ENCODE measurements at places on chromosomes 3 and 15.

GRCh38 chr3:19159966-19160635, 11.8 kb downstream of the KCNH8 start:
- DNase-seq = no peak

- DNase-seq = no peak
Measured at GRCh38 chr15:72923289-72923688, 129.0 kb upstream of the NEO1 start.

DNA sequence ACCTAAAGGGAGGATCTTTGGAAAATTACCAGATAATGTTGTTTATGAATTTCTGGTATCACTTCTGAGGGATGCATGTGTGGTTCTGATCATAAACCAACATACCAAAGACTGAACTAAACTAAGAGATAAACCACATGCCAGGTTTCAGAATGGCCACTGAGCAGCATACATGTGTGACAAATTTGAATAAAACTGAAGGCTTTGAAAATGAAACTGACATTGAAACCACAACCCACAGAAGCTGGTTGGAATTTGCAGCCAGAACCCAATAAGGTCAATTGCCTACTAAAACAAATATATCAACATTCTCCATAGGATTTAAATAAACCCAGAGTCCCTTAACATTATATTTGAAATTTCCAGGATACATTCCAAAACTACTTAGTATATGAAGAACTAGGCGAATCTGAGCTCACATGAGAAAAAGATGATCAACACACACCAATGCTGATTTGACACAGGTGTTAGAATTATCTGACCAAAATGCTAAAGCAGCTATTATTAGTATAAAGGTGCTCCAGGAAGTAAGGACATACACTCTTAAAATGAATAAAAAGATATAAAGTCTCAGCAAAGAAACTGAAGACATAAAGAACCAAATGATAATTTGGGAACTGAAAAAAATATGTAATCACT, 125.0 kb downstream of the ZNF280D start:
- DNase-seq = no peak

- DNase-seq = no peak
Measured at GRCh38 chr3:74532446-74532845, 82.0 kb downstream of the CNTN3 start.

GRCh38 chr15:90234096-90234988, at the start of gene GDPGP1:
GDPGP1 (plus strand) TSS chr15:90234209; CDS start chr15:90240909, 6,700 bp downstream.
- no peak for DNase-seq

DNA sequence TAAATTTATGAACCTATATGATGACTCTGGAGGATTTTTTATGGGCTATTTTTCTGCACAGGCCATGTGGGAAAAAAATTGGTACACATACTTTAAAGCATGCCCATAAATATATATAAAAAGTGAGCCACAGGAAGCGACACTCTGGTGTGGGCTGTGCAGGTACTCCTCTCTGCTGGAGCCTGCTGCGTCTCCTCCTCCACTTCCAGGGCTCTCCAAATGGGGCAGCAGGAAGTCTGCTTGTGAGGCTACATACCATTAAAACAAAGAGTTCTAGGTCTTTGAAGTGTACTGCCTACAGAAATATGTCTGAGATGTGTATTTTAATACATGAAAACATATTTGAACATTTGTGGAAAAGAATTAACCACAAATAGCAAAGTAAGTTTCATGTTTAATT, 135.1 kb downstream of the CTNNB1 start:
- DNase-seq = no peak

DNA sequence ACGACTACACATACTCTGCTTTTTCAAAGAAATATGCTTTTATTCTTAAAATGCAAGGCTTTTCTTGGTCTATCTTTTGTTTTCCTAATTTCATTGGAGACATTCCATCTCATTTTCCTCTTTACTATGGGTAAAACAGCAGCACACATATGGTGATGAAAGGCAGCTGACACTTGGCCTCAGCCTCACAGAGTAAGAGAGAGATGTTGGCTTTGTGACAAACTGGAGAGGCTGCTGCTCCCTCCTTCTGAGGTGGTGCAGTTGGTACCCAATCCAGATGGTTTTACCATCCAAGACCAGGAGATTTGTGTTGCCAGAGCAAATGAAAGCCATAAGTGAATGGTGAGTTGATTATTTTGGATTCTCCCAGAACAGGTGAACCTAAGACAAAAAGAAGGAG, 13.2 kb upstream of the SLC2A2 start:
- no peak for DNase-seq

DNA sequence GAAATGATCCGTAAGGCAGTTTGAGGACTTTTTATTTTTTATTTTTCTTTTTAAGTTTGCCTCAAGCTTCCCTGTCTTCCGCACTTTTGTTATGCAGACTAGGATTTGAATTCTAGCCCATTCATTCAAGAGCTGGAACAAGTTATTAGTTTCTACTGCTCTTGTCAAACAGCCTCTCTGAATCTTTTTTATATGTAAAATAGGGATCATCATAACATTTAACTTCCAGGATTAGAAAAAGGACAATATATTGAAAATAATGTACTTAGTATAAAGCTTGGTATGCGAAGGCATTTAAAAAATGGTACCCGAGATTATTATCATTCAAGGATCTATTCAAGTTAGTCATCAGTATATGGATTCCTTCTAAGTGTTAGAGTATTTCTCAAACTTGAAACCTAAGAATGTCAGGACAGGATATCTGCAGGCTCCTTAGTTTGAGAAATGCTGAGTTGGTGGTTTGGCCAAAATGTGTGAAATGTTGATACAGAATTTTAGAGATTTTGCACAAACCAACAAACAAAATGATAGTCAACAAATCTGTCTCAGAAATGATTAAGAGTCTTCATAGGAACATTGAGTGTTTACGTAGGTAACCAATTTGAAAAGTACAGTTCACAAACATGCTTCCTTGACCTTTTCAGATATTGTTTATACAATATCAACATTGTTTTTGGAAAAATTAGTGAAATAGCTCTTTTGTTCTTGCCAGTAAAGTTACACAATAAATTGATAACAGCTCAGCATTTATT, 40.5 kb upstream of the IGSF10 start:
- no peak for DNase-seq

DNA sequence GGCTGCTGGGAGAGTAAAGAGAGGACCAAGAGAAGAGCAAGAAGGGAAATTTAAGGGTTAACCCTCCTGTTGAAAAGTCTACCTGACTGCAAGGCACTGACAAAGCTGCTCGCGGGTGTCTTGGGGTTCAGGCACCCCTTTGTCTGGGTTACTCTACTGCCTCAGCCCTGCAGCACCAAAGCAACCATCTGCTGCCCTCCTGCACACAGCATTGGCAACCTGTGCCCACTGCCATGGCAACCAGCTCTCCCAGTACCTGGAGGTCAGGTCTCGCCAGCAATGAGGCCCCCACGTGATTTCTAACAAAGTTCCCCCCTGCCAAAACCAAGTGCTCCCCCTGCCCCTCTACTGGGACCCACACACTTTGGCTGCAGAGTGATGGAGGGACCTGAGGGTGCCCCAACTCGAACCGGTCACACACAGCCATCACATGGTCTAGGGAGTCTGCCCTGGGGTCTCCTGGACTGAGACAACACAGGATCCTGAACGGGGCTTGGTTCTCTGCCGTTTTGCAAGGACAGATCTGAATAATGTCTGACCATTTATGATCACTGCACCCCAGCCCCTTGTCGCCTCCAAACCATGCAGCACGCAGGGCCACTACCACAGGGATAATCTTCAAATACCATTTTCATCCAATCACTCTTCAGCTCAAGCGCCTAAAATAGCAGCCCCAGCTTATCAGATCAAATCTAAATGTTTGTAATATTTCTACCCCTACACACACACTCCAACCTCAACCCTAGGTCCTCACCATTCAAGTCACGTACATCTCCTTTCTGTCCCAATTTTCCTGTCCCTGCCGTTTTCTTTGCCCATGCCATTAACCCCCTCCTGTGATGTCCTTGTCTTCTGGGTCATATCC, 50.7 kb downstream of the ADCY5 start:
- no peak for DNase-seq

GRCh38 chr3:194130807-194131589, 5.0 kb upstream of the HES1 start:
- DNase-seq = peak; percentile 31

- DNase-seq = no peak
Measured at GRCh38 chr3:194100856-194101390, 35.0 kb upstream of the HES1 start.

DNA sequence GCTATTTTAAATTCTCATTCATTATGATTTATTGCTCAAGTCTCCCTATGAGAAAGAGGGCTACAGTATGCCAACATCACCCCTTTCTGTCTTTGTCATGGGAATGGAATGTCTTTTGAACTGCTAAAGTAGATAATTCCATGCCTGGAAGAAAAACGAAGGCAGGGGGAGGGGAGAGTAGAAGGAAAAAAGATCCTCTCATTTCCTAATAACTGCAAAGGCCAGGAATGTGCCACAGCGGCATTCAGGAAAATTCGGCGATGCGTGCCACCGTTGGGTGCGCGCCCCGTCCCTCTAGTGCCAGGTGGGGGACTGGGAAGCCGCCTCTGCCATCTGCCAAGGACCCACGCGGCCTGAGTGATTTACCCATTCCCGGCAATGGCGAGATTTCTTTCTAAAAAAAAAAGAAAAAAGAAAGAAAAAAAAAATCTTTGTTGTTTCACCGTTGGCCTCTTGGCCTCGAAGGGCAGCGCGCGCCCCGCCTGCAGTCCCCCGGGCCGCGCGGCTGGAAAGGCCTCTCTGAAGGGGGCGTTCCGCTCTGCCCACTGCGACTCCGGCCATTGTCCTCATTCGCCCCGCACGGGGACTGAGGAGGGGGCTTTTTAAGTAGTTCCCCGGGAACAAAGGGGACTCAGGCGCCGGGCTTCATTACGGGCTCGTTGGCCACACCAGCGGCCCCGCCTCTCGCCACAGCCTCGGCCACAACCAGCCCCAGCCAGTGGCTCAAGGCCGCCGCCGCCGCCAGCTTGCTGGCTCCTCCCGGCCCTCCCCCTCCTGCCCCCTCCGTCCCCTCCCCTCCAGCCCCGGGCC, 54.5 kb downstream of the CPN2 start:
- peak; percentile 95 for DNase-seq

DNA sequence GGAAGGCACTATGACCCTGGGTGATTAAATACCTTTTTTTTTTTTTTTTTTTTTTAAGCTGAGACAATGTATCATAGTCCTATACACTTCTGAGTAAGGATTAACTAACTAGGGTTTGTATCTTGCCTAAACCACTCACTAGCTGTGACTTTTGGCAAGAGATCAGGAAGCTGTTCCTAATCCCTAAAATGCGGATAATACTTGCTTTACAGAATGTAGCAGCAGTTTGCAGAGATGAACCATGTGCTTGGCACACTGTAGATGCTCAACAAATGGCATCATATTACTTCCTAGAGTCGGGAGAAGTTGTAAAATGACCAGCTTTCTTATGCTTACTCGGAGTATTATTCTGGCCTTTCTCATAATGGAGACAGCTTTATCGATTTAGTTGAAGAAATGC, 25.6 kb upstream of the PYGO1 start:
- no peak for DNase-seq

GRCh38 chr3:108983051-108983450, 29.4 kb upstream of the GUCA1C start:
- no peak for DNase-seq
